Calu3 (cell line): ENCODE measurements at places on chromosomes 3 and 15. TPM values are rescaled to one million over a fixed set of nuclear protein-coding genes. Genes with fewer than 3 reads are reported as not detected.

- H3K4me3 ChIP-seq = no peak overlapping the region
- H3K4me1 ChIP-seq = no peaks in the 10 kb centered on the region
- H3K36me3 ChIP-seq = peaks cover 6% of the 10 kb centered on the region
- DNase-seq = no peak
- peaks cover 97% of the 10 kb centered on the region for H3K27me3 ChIP-seq
- no peak overlapping the region for H3K27ac ChIP-seq
Observed at GRCh38 chr3:128456776-128457715, 9.6 kb downstream of the DNAJB8 start.

AADACL2 gene
- not detected in 2 replicates for total RNA-seq

LMCD1 gene
- 21.9 and 46.0 TPM in 2 replicates for total RNA-seq

DNA sequence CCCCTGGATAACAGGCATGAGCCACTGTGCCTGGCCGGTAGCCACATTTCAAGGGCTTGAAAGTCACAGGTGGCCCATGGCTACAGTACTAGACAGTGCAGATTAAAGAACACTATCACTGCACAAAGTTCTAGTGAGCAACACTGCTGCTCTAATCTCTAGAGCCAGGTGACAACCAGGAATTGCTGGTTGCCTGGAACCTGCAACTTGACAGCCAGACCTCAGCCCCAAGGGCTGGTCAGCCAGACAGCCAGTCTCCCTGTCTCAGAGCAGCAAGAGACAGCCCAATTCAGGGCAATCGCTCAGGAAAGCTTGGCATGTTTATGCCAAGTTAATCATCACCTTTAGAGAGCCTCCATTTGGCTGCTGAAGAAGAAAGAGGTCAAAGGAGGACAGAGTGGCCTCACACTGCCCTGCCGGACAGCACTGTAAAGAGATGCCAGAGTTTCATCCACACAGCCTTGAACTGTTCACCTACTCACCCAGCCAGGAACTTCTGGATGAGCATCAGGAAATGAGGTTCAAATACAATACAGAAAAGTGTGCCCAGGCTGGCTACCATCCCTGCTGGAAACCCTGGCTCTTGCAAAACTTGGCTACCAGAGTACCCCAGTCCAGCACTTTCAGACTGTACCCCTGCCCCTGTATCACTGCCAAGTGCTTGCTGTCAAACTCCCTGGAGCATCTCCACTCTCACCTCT, 6.0 kb downstream of the CCDC12 start:
- no peaks in the 10 kb centered on the region for H3K27me3 ChIP-seq
- H3K36me3 ChIP-seq = peaks cover 42% of the 10 kb centered on the region
- peaks cover 80% of the 10 kb centered on the region for H3K4me1 ChIP-seq
- H3K4me3 ChIP-seq = peak overlapping the region; percentile 29
- DNase-seq = peak; percentile 38
- H3K27ac ChIP-seq = peak overlapping the region; percentile 58

DNA sequence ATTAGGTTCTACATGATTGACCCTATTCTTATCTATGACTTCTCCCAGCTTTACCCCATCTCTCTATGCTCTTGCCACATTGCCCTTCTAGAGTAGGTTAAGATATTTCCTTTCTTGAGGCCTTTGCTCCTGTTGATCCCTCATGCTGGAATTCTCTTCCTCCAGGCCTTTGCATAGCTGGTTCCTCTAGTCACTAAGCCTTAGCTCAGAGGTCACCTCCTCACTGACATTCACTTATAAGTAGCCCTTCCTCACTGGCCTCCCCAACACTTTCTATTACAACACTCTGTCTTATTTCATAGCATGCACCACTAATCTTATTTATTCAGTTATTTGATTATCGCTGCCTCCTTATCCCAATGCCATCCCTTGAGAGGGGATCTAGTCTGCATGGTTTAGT, 228.4 kb upstream of the COL8A1 start:
- no peak overlapping the region for H3K27ac ChIP-seq
- no peak overlapping the region for H3K4me3 ChIP-seq
- no peaks in the 10 kb centered on the region for H3K27me3 ChIP-seq
- H3K4me1 ChIP-seq = no peaks in the 10 kb centered on the region
- no peak for DNase-seq

GP9 gene
- not detected in 2 replicates for total RNA-seq

DNA sequence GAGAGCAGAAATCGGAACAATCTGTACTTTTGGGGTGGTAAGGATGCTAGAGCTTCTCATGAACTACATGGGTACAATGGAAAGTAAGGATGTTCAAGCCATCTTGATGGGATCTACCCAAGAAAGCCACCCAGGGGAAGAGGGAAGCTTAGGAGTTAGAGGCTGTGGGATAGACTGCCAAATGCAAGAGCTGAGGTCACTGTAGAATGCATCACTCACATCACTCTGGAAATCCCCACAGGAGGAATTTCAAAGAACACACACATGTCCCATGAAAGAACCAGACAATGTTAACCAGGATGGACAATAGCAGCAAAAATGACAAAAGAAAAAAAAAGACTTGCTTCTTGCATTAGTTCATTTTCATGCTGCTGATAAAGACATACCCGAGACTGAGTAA, 32.8 kb upstream of the UBE2E2 start:
- no peak overlapping the region for H3K27ac ChIP-seq
- no peaks in the 10 kb centered on the region for H3K4me1 ChIP-seq
- no peaks in the 10 kb centered on the region for H3K36me3 ChIP-seq
- H3K4me3 ChIP-seq = no peak overlapping the region
